ENCODE measurements at places on chromosomes 6 and 20.

DNA sequence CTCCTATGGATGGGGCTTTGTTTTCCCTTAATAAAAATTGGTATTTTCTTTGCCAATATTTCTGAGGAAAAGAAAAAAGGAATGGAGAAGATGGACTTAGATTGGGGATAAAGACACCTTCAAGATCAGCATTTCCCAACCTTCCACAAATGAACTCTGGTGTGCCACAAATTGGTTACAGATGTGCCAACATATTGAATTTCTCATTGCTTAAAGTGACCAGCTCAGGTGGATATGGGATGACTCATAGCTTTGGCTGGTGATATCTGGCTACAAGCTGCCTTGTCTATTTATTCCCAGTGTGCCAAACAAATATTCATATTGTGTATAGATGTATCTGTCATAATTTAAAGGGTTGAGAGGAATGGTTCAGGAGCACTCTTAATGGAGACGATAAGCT, 32.5 kb downstream of the THEMIS start:
- DNase-seq = no peak

GRCh38 chr6:17980329-17980728, 7.1 kb downstream of the KIF13A start:
- DNase-seq = no peak

DNA sequence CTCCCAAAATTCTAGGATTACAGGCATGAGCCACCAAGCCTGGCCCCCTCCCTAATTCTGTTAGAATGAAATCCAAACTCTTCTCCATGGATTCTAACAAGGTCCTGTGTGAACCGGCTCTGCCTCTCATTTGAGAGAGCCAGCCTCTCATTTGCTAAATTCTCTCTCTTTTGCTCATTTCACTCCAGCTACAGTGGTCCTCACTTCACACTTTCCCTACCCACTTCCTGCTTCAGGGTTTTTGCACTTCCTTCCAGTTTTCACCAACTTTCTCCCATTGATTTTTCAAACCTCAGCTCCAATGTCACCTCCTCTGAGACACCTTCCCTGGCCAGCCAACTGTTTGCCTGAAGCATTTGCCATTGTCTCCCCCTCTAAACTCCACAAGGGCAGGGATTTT, 5.1 kb downstream of the COX4I2 start:
- DNase-seq = no peak

DNA sequence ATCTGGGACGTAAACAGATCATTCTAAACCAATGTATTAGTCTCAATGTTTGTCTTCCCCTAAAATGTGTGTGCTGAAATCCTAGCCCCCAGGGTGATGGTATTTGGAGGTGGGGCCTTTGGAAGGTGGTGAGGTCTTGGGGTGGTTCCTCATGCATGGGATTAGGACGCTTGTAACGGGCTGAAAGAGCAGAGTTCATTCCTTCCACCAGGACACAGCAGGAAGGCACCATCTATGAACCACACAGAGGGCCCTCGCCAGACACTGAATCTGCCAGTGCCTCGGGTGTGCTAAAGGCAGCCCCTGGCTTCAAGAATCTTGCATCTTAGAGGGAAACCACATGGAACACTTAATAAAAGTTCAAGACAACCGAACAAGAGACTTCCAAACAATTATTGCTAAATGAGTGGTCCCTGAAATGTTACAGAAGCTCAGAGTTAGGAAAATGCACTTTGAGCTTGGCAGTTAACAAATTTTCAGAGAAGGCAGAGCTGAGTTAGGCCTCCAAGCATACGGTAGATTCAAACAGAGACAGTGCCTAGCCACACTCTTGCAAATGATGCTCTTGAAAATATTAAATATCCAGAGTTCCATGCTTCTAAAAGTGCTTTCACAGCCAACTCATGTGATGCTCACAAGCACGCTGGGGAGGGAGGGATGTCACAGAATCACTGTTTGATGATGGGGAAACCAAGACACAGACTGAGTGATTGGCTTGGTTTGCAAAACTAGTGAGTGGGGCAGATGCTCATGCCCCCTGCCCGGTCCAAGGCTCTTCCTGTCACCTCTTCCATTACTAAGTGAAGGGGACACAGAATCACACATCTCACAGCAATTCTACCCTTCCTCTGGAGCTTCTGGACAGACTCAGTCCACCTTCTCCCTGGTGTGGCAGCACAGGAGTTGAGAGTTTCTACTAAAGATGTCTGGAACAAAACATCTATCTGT, 27.4 kb downstream of the TBC1D7 start:
- DNase-seq = no peak

DNA sequence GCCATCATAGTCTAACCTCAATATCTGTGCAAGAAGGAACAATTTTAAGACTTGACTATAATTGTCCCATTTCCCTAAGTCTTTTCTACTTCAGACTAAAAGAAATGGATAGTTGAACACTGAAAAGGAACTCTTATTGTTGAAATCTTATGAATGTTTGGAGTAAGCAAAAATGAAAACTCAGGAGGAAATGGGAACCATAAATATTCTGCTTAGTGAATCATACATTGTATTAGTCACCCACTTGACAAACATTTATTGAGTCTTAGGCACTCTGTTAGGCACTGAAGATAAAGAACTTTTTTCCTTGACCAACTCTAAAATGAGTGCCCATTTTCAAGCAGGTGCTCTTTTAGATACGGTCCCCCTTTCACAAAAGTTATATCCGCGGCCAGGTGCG, 8.7 kb downstream of the CCDC170 start:
- no peak for DNase-seq

- peak; percentile 68 for DNase-seq
Measured at GRCh38 chr20:23200914-23201313, 114.8 kb upstream of the CD93 start.

DNA sequence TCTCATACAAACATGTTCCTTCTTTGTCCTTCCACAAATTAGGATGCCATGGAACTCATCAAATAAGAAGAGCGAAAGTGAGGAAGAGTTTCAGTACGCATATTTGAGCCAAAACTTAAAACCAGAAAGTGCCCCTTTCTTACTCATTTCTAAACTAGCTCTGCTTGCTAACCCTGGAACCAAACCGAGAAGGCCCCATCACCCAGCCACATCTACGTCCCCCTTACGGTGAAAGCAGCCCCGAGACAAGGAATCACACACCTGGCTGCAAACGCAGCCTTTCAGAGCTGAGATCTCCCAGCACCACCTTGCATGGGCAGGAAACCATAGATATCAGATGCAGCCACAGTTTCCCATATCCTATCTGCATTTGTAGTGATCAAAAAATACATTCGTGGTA, 28.5 kb downstream of the TRERF1 start:
- DNase-seq = no peak

- no peak for DNase-seq
Measured at GRCh38 chr20:48603819-48604405, 223.9 kb downstream of the PREX1 start.

GRCh38 chr6:21023210-21023609, 489.0 kb downstream of the CDKAL1 start:
- DNase-seq = no peak
